Activated T-helper 1 cell treated with anti-CD3 and anti-CD28 coated beads, Interleukin-12 subunit alpha, Interleukin-12 subunit beta, Interleukin-2, Interleukin-4 antibody, amounts not matched to agents 30 ng/mL and 10 ng/mL and 1 ng/mL, durations not matched to agents 14 hours and 24 hours and 36 hours (primary cell): ENCODE measurements at places on chromosomes 6 and 20. TPM values are rescaled to one million over a fixed set of nuclear protein-coding genes. Genes with fewer than 3 reads are reported as not detected.

MCCD1 gene
- not detected in 2 replicates for total RNA-seq

BPIFB1 gene
- not detected in 2 replicates for total RNA-seq

SERPINB1 gene
- total RNA-seq: 79.5 and 80.1 TPM in 2 replicates

PM20D2 gene
- 14.1 TPM in 2 replicates for total RNA-seq

TFAP2C gene
- total RNA-seq: not detected in 2 replicates

L3MBTL1 gene
- total RNA-seq: 8.7 and 8.9 TPM in 2 replicates

DNA sequence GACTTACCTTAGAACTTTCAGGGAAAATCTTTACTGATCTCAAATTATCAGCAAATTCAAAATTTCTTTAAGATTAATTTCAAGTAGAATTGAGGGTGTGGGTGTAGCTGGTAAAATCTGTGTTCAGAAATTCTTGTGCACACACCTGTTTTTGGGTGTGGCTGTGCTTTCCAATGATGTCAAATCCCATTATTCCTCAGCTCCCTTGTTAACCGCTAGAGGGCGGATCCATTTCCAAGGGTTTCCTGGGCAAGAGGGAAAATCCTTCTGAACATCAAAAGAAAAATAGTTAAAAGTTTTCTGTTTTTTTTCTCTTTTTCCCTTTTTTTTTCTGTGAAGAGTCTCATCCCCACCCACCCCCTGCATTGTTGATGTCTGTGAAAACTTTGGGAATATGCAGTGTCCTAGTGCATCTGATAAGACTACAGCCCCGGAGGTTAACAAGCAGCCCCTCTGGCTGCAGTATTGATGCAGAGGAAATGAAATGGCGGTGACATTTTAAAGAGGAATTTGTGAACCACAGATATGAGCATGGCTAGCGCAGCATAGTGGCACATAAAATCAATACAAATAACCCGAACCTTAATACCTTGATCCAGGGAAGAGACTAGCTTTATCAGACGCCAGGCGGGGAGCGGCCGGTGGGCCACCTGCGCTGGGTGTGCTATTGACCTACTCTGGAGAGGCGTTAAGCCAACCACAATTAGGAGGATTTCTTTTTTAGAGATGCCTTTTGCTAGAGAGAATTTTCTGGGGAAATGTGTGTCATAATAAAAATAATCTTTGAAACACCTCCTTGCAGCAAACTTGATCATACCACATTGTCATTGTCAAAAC lies 130.9 kb downstream of the FOXA2 start:
- no peak for DNase-seq

GRCh38 chr20:49970498-49970897 lies 12.3 kb upstream of the SNAI1 start:
- DNase-seq: no peak

GRCh38 chr6:45587229-45588060 lies 209.7 kb upstream of the SUPT3H start:
- no peak for DNase-seq

- no peak for DNase-seq
Observed at GRCh38 chr20:3000852-3001523, 42.4 kb upstream of the GNRH2 start.

GRCh38 chr20:63014710-63015109 lies 7.9 kb upstream of the BHLHE23 start:
- DNase-seq: no peak

- no peak for DNase-seq
Observed at GRCh38 chr6:17169291-17169690, 67.4 kb downstream of the STMND1 start.

DNA sequence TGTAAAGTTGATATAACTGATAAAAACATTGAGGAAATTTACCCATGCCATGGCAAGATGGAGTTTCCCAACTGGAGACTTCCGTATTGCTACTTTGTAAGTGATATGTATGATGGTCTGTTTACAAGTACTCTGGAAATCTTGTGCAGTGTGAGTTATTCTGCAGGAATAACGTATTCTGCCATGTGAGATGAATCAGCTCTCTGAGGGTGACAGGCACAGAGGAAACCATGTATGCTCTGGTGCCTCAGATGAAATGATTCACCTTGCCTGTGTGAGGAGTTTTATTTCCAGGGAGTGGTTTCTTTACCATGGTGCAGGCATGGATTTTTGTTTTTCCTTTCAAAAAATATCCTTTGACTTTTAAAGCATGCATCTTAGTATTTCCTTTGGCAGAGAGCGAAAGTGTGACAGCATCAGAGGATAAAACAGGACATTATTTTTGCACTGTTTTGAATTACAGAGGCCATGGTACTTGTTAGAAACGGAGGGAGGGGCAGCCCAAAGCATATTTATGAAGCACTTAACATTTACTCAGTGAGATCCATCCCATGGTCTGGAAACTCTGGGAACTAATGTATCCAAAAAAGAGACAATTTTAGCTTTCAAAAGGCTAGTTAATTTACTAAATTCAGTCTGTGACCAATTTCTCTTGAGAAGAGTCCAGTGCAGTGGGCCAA lies 36.0 kb upstream of the MTRF1L start:
- no peak for DNase-seq

- DNase-seq: peak; percentile 48
Observed at GRCh38 chr6:105981002-105981887, 104.9 kb upstream of the PRDM1 start.

GRCh38 chr6:1895721-1896120 lies 286.0 kb downstream of the FOXC1 start:
- no peak for DNase-seq

DNA sequence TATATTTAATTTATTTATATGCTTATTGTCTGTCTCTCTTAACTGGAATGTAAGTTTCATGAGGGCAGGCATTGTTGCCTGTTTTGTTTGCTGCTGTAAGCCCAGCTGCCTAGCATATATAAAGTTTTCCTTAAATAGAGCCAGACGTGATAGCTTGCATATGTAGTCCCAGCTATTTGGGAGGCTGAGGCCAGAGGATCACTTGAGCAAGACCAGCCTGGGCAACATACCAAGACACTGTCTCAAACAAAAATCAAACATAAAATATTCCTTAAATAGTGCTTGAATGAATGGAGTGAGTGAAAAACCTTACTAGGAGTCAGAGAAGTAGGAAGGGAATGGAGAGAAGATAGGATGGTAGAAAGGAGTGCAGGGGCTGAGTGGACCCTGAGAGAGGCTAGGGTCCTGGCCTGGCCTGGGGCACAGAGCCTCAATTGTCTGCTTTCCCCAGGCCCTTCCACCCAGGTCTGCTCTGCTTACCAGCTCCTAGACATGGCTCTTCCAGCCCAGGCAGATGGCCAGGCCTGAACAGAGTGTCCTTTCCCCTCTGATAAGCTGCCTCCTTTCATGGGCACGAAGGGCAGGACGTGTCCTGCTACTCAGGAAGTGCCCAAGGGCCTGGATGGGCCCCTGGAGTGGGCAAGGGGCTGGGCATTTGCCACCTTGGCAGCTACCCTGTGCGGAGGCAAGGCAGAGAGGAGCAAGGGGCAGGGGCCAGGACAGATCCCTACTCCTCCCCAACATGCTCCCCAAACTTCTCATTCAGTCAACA lies 17.7 kb upstream of the BAK1 start:
- DNase-seq: no peak

DNA sequence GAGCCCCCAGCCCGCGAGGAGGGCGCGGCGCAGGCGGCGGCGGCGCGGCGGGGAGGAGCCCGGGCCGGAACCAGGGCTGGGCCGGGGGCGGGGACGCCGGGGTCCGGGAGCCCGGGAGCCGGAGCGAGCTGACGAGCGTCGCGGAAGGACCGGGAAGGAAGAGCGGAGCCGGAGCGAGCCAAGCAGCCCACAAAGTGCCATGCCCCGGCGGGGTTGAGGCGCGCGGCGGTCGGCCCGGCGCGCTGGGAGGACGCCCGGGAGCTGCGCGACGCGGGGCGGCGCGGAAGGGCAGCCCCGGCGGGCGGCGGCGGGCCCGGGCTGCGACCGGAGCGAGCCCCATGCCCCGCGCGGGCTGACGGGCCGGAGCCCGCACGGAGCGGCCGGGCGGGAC lies 289 bp downstream of the FOXP4 start:
- DNase-seq: peak; percentile 58

DNA sequence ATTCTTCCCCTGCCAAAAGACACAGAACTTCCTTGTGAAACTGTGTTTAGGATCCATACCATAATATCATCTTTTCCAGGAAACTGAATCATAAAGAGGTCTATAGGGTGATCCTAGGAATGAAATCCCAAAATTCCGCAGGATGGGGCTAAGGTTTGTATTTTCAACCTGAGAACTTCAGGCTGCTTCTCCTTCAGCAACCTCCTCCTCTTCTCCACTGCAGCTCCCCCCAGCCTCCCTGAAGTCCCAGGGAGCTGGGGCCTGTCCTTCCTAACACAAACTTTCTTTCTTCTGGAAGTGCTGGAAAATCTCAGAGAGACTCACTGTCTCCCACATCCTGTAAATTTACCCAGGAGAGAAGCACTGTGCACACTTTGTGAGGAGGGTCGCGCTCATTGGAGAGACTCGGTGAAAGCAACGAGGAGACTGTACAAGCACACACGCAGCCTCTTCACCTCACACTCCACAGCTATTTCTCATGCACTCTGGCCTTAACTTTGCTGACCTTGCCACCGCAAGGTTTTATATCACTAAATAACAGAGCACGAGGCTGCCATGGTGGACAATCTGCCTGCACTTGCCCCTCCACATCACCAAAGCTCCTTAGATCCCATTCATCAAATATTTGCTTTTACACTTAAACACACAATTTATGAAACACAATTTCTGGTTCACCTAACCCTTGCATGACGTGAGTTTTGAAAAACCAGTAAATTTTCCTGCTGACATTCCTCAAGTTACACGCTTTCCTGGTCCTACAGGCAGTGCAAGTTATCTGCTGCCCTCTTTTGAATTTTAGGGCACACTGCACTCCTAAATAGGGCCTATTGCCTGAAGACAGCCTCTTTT lies 14.3 kb downstream of the ID4 start:
- DNase-seq: no peak

DNA sequence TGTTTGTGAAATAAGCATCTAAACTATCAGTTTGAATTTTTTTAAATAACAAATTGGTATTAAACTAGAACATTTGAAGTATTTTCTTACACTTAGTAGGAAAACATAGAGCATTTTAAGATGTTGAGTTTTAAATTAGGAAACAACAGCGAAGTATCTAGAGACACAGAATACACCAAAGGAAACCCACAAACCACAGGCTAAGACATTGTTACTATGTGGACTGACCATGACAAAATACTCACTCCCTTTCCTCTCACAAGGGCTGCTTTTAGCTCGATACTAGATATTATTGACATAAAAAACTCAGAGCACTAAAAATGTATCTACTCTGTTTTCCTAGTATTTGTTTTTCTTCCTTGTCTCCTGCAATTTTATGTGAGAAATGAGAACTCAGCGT lies 266.0 kb upstream of the CITED2 start:
- no peak for DNase-seq

DNA sequence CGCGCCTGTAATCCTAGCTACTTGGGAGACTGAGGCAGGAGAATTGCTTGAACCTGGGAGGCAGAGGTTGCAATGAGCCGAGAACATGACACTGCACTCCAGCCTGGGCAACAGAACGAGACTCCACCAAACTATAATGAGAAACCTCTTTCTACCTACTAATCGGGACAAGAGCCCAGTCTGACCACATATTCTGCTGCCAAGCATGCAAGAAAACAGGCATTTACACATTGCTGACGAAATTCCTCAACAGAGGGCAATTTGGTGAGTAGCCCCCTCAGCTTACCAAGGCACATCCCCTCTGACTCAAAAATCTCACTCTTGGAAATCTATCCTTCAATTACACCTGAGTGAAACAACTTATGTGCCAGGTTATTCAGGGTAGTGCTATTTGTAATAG lies 81.2 kb downstream of the SLC23A2 start:
- no peak for DNase-seq

GRCh38 chr6:71392276-71392675 lies 103.7 kb downstream of the OGFRL1 start:
- DNase-seq: no peak

- peak; percentile 97 for DNase-seq
Observed at GRCh38 chr6:69796642-69797390, at the start of gene LMBRD1. TSS of gene LMBRD1 (minus strand) at chr6:69797010. CDS start at chr6:69796881, 129 bp downstream.

GRCh38 chr20:36624068-36624943 lies 18.7 kb downstream of the RAB5IF start:
- DNase-seq: no peak

DNA sequence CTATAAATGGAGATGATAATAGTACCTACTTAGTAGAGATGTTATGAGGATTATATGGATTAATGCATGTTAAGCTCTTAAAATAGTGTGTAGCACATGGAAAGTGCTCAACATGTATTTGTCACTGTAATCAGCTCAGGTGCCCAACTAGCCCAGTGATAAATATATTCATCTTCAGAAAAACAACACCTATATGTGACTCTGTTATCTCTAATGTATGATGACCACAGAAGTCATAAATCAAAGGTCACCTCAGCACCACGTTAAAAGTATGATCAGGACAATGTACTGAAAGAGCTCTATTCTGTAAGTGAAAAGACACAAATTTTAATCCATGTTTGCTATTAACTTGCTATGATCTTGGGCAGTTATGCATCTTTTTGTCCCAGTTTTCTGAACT lies 36.8 kb upstream of the TENT5A start:
- DNase-seq: no peak

DNA sequence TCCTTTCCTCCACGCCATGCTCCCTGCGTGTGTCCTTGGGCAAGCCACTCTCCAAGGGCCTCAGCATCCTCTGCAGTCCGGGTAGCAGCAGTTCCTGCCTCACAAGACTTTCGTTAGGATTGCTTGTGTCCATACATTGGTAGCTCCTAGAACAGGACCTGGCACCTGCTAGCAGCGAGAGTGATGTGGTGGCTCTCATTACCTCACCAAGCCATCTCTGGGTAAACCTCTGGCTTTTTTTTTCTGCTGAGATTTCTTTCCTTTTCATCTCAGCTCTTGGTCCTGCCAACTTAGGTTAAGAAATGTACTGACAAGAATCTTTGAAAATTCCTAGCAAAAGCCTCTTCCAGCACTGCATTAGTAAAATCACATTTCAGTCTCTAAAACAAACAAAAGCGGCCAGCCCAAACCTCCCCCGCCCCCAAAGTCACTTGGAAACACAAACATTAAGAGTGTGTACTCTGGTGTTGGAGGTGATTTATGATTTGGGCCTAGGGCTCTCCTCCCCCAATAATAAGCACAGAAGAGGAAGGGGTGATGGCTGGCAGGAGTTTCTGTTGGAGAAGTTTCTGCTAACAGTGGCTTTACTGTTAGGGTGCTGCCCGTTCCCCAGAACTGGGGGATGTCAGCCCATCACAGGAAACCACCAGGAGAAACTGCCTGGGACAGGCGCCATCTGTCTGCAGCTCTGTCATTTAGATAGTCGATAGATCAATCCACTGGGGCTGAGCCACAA lies 199.2 kb downstream of the CD83 start:
- no peak for DNase-seq
